DMS153 (cell line): ENCODE measurements at places on chromosomes 12 and 14.
A peak's percentile ranks its signal among the peaks of the same experiment; 100 is the strongest.

GRCh38 chr12:3646561-3647241 is 106.2 kb downstream of the CRACR2A start:
- no peak for DNase-seq

DNA sequence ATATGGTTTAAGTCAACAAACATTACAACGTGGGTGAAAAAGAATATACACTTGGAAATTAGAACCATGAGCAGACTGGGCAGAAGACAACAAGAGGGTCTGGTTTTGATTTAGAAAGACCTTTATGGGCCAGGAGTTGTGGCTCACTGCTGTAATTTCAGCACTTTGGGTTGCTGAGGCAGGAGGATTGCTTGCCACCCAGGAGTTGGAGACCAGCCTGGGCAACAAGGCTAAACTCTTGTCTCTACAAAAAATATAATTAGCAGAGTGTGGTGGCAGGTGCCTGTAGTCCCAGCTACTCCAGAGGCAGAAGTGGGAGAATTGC is 2.7 kb upstream of the NFKBIA start:
- no peak for DNase-seq

DNA sequence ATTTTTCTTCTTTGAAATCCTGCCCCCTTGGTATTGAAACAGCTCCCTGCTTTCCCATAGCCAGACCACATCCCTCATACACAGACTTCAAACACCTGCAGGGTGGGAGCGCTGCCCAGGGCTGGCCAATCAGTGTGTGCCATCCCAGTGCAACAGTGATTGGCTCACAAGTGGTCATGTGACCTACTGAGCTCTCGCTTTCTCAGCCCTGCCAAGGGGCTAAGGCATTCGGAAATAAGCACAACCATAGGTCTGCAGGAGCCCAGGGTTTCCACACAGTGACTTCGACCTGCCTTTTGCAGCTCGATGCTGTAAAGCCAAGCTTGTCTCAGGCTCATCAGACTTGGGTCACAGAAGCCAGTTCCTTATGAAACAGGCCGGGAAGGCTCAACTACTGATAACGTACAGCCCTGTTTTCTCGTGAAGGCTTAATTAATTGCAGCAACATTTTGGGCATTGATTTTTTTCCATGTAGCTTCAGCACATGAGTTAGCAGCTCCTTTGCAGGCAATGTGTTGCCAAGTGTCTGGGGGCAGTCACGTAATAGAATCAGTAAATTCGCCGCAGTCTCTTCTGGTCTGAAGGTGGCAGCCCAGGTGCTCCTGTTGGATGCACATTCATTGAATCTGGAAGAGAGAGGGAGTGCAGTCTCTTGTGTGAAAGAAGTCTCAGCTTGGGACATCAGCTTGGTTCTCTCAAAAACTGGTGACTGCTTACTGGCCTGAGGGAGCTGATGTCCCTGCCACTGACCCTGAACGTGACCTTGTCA is 1091.8 kb downstream of the AACS start:
- DNase-seq, result no peak

DNA sequence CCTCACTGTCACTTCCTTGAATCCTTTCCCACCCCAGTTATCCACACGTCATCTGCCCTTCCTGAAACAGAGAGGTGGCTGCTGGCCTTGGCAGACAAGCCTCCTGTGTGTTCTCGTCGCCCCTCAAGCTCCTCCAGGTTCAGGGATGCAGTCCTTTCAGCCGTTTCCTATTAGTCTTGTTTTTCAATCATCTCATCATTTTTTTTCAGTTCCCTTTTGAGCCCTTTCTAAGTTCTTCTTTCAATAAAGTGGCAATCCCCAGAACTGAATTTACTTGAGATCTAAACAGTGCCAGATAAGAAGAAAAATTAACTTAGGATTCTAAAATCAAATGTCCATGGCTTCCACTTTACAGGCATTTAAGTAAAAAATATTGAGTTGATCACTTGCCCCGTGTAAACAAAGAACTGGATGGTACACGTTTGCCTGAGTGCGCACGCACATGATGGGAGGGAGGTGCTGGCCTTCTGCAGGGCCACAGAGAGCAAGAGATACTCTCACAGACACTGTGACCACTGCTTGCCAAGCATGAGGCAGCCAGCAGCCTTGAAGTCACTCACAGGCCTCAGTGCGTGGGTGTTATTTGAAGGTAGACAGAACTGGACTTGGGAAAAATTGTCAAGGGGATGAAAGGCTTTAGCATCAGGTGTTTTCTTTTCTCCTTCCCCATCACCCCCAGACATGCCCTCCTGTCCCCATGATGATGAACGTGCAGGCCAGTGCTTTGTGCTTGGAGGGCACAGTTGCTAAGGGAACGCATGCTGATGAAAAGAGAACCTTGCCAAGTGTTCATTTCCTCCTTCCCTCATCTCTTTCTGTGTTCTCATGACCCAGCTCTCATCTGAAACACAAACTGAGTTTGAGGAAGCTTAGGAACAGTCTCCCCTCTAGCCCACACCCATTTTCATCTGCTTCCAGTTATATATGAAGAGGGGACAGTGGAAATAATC is 408.3 kb downstream of the EGLN3 start:
- DNase-seq, result peak; percentile 75

DNA sequence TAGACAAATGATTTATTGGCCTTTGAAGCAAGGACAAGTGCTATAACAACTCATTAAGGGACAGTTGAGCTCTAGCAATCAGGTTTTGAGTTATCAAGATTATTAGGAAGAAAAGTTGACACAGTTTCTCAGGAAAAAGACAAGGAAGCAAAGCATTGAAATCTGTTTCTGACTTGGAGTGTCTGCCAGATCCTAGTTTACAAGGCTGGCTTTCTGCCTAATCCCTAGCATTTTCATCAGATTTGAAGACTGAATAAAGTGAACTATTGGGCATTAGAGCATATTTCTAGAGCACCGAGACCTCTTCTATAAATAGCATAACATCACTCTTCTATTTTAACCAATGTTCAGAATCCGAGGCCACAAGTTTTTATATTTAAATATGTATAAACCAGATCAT is 7.0 kb downstream of the SYT1 start:
- no peak for DNase-seq

GRCh38 chr12:124036657-124037109 is 63.7 kb downstream of the ZNF664 start:
- DNase-seq, result peak; percentile 16

DNA sequence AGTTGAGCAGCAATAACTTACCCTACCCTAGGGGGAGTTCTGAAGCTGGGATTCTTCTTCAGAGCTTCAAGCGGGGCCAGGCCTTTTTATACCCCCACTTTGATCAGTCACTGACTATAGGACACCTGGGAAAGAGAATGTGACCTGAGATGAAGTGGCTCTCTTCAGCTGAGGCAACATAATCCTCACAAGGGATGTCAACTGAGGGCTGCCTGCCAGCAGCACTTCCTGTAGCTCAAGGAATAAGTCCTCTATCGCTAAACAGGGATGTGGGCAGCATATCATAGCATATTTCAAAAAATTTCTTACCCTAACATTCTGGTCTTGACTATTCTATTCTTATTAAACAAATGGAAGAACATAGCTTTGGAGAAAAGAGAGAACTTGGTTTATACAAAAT is 17.4 kb downstream of the LGALS3 start:
- DNase-seq, result no peak

DNA sequence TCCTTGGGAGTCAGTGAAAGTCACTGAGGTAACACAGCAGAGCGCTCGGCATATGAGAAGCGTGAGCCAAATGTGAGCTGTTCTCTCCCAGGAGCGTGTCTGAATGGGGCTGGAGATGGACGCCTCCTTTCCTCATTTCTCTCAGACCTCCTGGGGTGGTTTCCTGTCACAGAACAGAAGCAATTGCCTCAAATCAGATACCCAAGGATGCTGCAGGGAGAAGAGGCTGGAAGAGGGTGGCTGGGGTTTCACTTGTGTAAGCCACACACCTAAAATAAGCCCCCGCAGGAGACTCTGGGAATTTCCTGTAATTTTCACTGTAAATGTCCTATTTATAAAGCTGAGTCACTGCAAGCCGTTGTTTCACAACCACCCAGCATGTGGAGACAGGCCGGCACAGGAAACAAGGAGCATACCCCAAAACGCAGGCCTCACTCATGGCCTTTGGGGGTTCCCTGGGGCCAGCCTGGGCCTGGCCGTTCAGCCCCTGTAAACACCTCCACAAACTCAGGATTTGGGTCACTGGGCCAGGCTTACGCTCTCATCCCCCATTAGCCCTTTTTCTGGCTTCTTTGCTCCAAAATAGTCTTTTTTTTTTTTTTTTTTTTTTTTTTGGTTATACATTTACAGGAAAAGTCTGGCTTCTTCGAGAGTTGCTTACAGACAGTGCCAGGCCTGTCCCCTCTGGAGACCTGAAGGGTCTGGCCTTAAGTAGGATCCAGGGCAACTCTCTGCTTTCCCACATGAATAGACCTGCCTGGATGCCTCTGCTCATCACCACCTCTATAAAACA is 55.3 kb downstream of the VCPKMT start:
- no peak for DNase-seq

DNA sequence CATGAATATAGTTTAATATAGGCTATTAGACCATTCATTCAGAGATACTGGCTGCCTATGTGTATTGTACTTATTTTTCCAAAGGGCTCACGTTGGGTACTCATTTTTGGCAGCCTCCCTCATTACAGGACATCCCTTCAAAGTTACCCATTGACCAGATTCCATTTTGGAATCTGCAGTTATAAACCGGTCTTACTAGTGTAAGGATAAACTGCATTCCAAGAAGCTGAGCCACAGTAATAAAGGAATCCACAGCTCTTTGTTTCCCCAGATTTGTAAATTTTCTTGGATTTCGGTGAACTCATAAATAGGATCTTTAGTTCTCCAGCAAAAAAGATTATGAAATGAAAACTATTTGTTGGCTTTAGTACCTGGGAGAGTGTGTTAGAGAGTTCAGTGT is 18.9 kb upstream of the CFL2 start:
- no peak for DNase-seq

- DNase-seq, result no peak
These were observed 213.9 kb downstream of the ANO6 start for GRCh38 chr12:45429831-45430230.
